Upper lobe of right lung (tissue), 1 donor: ENCODE measurements at places on chromosomes 1 and 21. TPM values are rescaled to one million over a fixed set of nuclear protein-coding genes. Genes with fewer than 3 reads are reported as not detected.
A peak's percentile ranks its signal among the peaks of the same experiment; 100 is the strongest.

PLEKHN1 gene
- 2.1 TPM for total RNA-seq

- no peak for DNase-seq
These were observed 31.2 kb upstream of the IFNAR2 start for GRCh38 chr21:33198346-33199099.

GRCh38 chr1:151985270-151985669 is 8.4 kb downstream of the S100A10 start:
- no peak for DNase-seq

ATP1A4 gene
- 0.96 TPM for total RNA-seq

- DNase-seq: peak; percentile 96
These were observed at the start of gene USP21 for GRCh38 chr1:161159087-161159912. TSS of gene USP21 (plus strand) at chr1:161159500. CDS start at chr1:161160641, 1,141 bp downstream.
